ENCODE measurements at places on chromosomes 7 and 10. TPM values are rescaled to one million over a fixed set of nuclear protein-coding genes. Genes with fewer than 3 reads are reported as not detected.
A peak's percentile ranks its signal among the peaks of the same experiment; 100 is the strongest.

GRCh38 chr10:77666821-77667220 is 29.2 kb upstream of the KCNMA1 start:
- DNase-seq: no peak

- peak; percentile 60 for DNase-seq
These were observed at the start of gene SEMA4G for GRCh38 chr10:100969187-100970075. TSS of gene SEMA4G (plus strand) at chr10:100969504. CDS start at chr10:100972913, 3,409 bp downstream.

- peak; percentile 94 for DNase-seq
These were observed 92.2 kb downstream of the EGFR start for GRCh38 chr7:55110993-55111361.

- DNase-seq: no peak
These were observed 16.1 kb upstream of the PIK3CG start for GRCh38 chr7:106848851-106849442.

TAS2R4 gene
- total RNA-seq: 2.4 TPM

GRCh38 chr10:21989453-21990154 is 13.9 kb downstream of the DNAJC1 start:
- DNase-seq: peak; percentile 56

DNA sequence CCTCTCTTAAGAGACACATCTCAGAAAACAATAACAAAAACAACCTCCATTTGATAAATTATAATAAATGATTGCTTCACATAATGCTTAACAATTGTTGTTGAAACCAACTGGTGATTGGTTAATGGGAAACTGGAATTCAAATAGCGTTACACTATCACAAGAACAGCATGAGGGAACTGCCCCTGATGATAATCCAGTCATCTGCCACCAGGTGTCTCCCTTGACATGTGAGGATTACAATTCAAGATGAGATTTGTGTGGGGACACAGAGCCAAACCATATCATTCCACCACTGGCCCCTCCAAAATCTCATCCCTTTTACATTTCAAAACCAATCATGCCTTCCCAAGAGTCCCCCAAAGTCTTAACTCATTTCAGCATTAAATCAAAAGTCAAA is 375.9 kb downstream of the BMPER start:
- DNase-seq: no peak

PAPOLB gene
- 0.10 TPM for total RNA-seq

- no peak for DNase-seq
These were observed 2.3 kb upstream of the PRKAR1B start for GRCh38 chr7:729140-730000.

DNA sequence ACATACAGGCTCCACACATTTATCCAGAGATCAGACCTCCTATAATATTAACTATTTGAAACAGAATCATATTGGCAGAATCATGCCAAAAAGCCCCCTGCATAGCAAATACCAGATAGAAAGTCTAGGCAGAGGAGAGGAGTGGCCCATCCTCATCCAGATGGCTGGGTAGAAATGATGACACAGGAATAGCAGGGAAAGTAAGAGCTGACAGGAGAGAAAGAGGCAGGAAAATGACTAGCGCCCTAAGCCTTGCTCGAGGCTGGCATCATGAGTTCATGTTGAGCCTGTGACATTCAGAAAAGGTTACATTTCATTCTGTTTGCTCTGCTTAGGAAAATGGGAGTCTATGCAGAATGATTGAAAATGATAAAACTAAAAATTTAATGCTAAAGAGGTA is 27.6 kb downstream of the WIPF3 start:
- no peak for DNase-seq

GRCh38 chr10:127565583-127565982 is 16.5 kb downstream of the NPS start:
- no peak for DNase-seq

RAPGEF5 gene
- 83.7 TPM for total RNA-seq

DNA sequence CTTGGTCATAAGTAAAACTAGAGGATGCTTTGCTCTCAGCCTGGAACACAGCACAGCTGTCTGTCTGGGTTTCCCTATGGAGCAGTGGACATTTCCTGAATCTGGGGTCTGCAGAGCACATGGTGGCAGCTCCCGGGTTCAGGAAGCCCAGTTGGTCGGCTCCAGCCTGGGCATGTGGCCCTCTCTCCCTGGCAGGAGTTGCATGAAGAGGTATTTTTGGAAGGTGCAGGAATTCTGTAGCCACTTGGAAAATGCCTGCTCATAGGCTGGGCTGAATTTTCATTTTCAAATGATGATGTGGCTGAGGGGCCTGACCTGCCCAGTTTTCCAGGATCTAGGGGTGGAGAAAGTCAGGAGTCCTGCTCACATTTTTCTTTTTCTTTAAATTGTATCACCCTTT is 6.7 kb upstream of the TPST1 start:
- no peak for DNase-seq

DNA sequence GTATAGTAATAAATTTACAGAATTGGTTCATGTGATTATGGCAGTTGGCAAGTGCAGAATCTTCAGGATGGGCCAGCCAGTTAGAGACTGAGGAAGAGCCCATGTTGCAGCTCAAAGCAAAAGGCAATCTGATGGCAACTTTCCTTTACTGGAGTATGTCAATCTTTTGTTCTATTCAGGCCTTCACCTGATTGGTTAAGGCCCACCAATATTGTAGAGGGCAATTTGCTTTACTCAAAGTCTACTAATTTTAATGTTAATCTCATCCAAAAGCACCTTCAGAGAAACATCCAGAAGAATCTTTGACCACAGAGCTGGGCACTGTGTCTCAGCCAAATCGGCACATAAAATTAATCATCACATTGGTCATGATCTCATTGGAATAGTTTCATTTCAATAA is 20.0 kb upstream of the POM121L12 start:
- no peak for DNase-seq

GRCh38 chr7:127838816-127839415 is 186.9 kb downstream of the SND1 start:
- DNase-seq: no peak

DNA sequence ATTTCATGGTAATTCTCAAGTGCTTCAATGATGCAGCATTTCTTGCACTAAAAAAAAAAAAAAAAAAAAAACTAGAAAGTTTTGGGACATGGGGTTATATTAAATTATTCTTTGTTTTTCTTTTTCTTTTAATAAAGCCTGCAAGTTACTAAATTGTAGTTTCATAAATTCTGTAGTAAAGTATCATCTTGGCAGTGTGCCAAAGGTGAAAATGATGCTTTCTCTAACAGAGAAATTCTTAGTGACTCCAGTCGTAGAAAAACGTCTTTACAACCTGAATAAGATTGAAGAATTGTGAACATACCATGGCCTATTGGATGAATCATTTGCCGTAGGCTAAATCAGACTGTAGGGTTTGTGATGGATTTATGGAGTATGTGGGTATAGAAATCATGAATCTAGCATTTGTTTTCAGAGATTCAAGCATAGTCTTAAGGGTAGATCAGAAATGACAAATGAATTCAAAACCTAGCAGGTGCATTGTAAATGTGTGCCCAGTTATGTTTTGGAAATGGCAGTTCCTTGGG is 27.1 kb downstream of the RBM17 start:
- DNase-seq: no peak

HYAL4 gene
- total RNA-seq: not detected

SLC13A1 gene
- total RNA-seq: not detected

GRCh38 chr7:128155100-128155740 is 85.9 kb upstream of the LEP start:
- peak; percentile 7 for DNase-seq

CLEC2L gene
- total RNA-seq: not detected

ARHGEF35 gene
- total RNA-seq: 4.2 TPM

GRCh38 chr10:132481690-132482089 is 55.9 kb upstream of the INPP5A start:
- DNase-seq: no peak

DNA sequence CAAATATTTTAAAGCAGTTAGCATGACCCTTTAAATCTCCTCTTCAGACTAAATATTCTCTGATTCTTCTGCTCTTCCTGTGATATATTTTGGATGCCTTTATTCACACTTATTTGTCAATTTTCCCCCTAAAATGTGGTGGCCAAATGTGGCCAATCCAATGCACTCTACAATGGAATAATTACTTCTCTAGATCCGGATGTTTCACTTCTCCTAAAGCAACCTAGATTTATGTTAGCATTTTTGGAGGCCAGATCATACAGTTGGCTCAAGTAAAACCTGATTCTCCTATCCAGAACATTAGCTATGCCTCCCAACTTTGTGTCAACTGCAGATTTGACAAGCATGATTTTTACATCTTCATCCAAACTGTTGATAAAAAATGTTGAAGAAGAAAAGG is 153.7 kb downstream of the CREB5 start:
- no peak for DNase-seq

SH3PXD2A gene
- total RNA-seq: 67.3 TPM
